ENCODE measurements at places on chromosomes 3 and 15. TPM values are rescaled to one million over a fixed set of nuclear protein-coding genes. Genes with fewer than 3 reads are reported as not detected.

Gene TM4SF1
- 5.4 TPM for total RNA-seq

Gene ERICH6
- total RNA-seq: not detected

DNA sequence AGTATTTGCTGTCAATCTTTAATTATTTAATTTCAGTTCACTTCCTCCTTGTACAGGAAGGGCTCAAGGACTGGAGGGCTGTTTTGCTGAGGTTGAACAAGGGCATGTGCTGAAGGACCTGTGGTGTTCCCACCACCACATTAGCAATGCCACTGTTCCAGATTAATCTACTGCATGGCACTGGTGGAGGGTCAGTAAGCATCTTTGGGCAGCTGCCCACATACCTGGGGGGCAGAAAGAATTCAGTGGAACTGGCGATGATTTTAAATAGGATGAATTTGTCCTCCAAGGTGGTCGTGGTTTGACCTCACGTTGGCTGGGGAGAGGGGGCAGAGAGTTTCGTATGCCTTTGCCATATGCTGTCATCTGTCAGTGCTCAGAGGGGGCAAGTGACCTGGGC, 244.8 kb downstream of the TLE3 start:
- no peaks in the 10 kb centered on the region for H3K36me3 ChIP-seq
- H3K27me3 ChIP-seq: no peaks in the 10 kb centered on the region
- H3K4me1 ChIP-seq: peaks cover 37% of the 10 kb centered on the region
- no peak for DNase-seq

GRCh38 chr3:52029053-52029452, 27.3 kb downstream of the DUSP7 start:
- DNase-seq: no peak
- no peaks in the 10 kb centered on the region for H3K36me3 ChIP-seq
- no peak overlapping the region for H3K27ac ChIP-seq

Gene CADPS
- total RNA-seq: not detected

Gene RASGRP1
- total RNA-seq: 1.4 TPM

- DNase-seq: no peak
- no peak overlapping the region for H3K4me3 ChIP-seq
- no peaks in the 10 kb centered on the region for H3K36me3 ChIP-seq
- H3K27me3 ChIP-seq: no peaks in the 10 kb centered on the region
- no peak overlapping the region for H3K27ac ChIP-seq
- peaks cover 41% of the 10 kb centered on the region for H3K4me1 ChIP-seq
Measured at GRCh38 chr3:100781301-100781700, 72.0 kb downstream of the TFG start.

DNA sequence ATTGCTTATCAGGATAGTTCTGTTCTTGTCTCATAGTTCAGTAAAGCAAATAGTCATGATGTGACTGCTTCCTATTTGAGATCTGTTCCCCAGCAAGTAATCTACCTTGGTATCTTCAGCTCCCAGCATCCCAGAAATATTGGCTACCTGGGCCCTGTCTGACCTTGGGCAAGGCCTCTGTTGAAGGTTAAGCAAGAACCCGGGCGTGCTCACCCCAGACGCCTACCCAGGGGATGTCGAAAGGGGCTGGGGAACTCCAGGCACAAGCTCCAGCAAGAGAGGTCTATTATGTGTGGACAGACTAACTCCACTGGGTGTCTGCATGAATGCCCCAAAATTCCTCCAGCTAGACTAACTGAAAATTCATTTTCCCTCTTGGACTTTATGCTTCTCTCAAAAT, 37.3 kb upstream of the IGF1R start:
- H3K36me3 ChIP-seq: no peaks in the 10 kb centered on the region
- no peaks in the 10 kb centered on the region for H3K27me3 ChIP-seq
- no peak overlapping the region for H3K27ac ChIP-seq
- no peak for DNase-seq
- no peak overlapping the region for H3K4me3 ChIP-seq

Gene AQP9
- 0.53 TPM for total RNA-seq

Gene TRH
- not detected for total RNA-seq

Gene RBP2
- total RNA-seq: not detected

Gene CHL1
- total RNA-seq: not detected

- no peak overlapping the region for H3K4me3 ChIP-seq
- DNase-seq: no peak
- H3K36me3 ChIP-seq: no peaks in the 10 kb centered on the region
- no peak overlapping the region for H3K27ac ChIP-seq
- H3K4me1 ChIP-seq: no peaks in the 10 kb centered on the region
Measured at GRCh38 chr3:187737006-187737367, 8.3 kb downstream of the BCL6 start.

GRCh38 chr3:72652395-72652794, 195.8 kb downstream of the SHQ1 start:
- no peaks in the 10 kb centered on the region for H3K36me3 ChIP-seq
- H3K4me1 ChIP-seq: no peaks in the 10 kb centered on the region
- H3K27me3 ChIP-seq: no peaks in the 10 kb centered on the region
- DNase-seq: no peak
- no peak overlapping the region for H3K4me3 ChIP-seq

Gene C3orf22
- not detected for total RNA-seq

DNA sequence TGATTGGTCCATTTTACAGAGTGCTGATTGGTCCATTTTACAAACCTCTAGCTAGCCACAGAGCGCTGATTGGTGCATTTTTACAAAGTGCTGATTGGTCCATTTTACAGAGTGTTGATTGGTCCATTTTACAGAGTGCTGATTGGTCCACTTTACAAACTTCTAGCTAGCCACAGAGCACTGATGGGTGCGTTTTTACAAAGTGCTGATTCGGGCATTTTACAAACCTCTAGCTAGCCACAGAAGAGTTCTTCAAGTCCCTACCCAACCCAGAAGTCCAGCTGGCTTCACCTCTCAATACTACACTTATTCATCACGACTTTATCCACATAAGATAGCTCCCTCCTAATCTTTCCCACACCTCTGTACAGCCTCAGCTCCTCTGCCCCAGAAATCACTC, 899.8 kb downstream of the TUSC7 start:
- H3K36me3 ChIP-seq: no peaks in the 10 kb centered on the region
- H3K4me1 ChIP-seq: no peaks in the 10 kb centered on the region
- no peak overlapping the region for H3K4me3 ChIP-seq
- H3K27ac ChIP-seq: no peak overlapping the region
- no peaks in the 10 kb centered on the region for H3K27me3 ChIP-seq

DNA sequence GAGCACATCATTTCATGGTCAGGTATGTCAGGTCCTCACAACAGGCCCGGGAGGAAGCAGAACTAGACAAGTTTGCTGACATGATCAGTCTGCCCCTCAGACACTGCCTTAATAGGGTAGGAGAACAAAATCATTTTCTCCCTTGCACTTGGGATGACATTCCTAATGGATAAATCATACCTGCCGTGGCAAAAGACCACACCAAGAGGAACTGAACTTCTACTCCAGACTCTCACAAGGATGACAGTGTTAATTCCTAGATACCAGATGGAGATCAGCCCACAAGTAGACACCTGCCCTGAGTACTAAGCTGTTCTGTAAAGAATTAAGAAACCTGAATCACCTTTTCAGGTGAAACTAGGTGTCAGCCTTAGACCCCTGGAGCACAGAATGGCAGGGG, 19.5 kb downstream of the SIAH2 start:
- no peak overlapping the region for H3K4me3 ChIP-seq

DNA sequence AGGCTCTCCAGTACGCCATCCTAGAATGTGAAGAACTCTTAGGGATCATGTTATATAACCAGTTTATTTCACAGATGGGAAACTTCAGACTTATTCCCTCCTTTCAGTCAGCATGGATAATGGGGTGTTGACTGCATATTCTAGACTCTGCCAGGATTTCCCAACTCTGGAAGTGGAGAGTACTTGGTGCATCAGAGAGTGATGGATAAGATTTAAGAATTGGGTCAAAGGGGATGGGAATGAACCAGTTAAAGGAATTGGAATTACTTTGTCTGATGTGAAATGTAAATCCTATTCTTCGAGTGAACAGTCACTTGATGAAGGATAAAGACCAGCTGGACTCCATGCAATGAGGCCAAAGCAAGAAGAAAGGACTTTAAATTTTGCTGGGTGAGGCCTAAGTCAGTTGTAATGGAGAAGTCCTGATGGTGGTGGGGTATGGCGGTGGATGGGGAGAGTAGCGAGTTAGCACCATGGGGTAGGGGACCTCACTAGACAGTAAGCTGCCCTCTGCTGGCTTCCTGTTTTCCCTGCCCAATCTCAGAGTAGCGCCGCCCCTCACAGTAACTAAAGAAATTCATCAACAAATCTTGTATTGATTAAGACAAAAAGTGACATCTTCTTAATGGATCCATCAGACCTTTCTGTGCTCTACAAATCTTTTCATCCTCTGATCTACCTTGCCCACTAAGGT, 7.3 kb upstream of the CACNA1D start:
- no peaks in the 10 kb centered on the region for H3K27me3 ChIP-seq
- no peak for DNase-seq
- no peak overlapping the region for H3K27ac ChIP-seq
- no peak overlapping the region for H3K4me3 ChIP-seq
- no peaks in the 10 kb centered on the region for H3K4me1 ChIP-seq
- no peaks in the 10 kb centered on the region for H3K36me3 ChIP-seq

Gene SNX1
- 46.6 TPM for total RNA-seq

DNA sequence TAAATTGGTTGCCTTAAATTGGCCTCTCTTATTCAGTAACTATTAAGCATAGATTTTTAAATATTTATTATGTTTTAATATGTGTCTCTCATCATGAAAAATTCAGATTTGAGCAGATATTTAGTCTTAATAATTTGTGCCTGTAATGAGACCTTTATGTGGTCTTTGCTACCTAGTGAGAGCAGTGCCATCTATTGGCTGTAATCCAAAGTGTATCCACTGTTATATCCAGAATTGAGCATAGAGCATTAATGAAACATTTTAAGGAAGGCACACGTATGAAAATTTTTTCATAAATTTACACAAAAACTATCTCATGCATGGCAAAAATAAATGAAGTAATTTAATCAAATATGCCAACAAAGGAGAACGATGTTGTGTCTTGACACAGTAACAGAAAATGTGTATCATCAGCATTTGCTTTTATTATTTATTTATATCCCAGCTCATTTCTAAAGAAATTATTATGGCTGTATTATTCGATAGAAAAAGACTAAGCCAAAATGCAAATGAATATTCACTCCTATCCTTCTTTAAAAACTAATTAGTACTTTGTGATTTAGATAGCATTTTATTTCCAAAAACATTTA, 203.5 kb downstream of the RSRC1 start:
- DNase-seq: no peak
- no peaks in the 10 kb centered on the region for H3K36me3 ChIP-seq
- H3K4me3 ChIP-seq: no peak overlapping the region
- H3K27ac ChIP-seq: no peak overlapping the region
- no peaks in the 10 kb centered on the region for H3K4me1 ChIP-seq

DNA sequence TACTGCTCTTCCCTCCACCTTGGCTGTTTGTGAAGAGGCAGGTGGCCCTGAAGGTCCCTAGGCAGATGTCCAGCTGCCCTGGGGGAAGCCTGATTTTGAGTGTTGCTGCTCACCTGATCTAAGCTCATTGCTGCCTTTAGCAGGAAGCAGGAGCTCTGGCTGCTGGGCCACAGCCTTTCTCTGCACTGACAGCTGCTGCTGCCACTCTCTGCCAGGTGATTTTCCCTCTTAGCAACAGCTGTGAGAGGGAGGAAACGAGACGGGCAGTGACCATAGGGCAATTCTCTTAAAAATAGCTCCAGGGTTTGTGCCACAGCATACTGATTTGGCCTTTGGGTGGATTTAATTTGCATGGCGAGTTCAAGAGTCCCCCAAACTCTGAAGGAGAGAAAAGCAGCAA, 415.8 kb upstream of the SEMA6D start:
- peak overlapping the region; percentile 38 for H3K27ac ChIP-seq
- H3K4me3 ChIP-seq: no peak overlapping the region
- peaks cover 22% of the 10 kb centered on the region for H3K4me1 ChIP-seq
- H3K36me3 ChIP-seq: no peaks in the 10 kb centered on the region
- peak; percentile 98 for DNase-seq

DNA sequence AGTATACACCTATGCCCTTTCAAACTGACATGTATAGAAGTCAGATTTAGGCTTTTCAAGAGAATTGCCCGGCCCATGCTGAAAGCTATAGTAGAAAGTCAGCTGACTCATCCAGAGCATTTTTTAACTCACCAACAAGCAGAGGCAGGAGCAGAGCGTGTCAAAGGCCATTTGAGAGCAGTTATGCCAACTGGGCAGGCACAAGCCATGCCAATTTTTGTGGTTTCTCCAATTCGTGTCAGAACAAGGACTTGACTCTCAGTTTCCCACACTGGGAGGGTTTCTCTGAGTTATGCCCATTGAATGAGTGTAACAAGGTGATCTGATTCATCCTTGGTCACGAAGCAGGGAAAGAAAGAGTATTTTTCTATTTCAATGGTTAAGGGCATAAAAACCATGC, 403.3 kb upstream of the THBS1 start:
- H3K4me1 ChIP-seq: peaks cover 16% of the 10 kb centered on the region
- no peak for DNase-seq
- H3K4me3 ChIP-seq: no peak overlapping the region
- no peaks in the 10 kb centered on the region for H3K27me3 ChIP-seq
- H3K36me3 ChIP-seq: no peaks in the 10 kb centered on the region
- no peak overlapping the region for H3K27ac ChIP-seq

DNA sequence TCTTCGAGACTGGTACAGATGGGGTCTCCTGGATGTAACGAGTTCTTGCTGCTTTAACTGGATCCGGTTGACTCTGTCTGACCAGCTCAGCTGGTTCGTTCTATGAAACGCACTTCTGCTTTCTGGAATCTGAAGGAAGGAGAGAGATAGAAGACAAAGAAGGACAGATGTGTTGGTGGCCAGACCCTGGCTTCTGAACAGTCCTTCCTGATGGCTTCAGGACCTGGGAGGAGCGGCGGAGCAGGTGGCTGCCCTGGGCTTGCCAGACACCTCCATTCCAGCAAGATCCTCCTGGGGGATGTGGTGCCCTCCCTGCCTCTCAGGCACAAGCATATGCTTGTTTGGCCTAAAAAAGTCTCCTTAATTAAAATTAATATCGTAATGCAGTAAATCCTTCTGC, 99.9 kb downstream of the APBA2 start:
- no peak for DNase-seq
- H3K4me1 ChIP-seq: no peaks in the 10 kb centered on the region
- H3K36me3 ChIP-seq: no peaks in the 10 kb centered on the region
- H3K27ac ChIP-seq: no peak overlapping the region
- H3K4me3 ChIP-seq: no peak overlapping the region

DNA sequence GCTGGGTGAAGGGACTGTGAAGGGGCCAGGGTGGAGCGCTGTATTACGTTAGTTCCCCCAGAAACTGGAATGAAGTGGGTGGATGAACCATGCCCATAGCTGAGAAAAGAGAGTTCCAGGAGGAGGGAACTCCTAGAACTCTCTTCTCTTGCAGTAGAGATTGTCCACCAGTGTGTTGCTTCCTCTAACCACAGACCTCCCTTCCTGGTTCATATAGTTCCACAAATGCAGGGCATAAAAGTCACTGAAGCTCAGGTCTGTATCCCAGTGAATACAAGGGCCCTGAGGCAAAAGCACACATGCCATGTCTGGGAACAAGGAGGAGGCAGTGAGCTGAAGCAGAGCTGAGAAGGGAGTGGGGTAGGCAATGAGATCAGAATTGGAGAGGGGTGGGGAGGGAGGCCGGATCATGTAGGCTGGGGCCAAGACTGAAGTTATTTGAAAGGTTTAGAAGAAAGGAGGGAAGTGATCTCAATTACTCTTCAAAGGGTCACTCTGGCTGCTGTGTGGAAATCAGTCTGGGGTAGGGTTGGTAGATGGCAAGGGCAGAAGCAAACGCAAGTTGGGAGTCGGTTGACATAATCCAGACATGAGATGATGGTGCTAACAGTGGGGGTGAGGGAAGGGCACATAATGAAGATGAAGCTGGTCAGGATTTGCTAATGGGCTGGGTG, 6.5 kb downstream of the A4GNT start:
- H3K27ac ChIP-seq: peak overlapping the region; percentile 49
- peak overlapping the region; percentile 41 for H3K4me3 ChIP-seq
- peaks cover 25% of the 10 kb centered on the region for H3K4me1 ChIP-seq

- no peak overlapping the region for H3K27ac ChIP-seq
- H3K27me3 ChIP-seq: no peaks in the 10 kb centered on the region
- peak; percentile 9 for DNase-seq
- H3K4me3 ChIP-seq: no peak overlapping the region
- H3K36me3 ChIP-seq: no peaks in the 10 kb centered on the region
Measured at GRCh38 chr3:192940129-192940528, 22.5 kb upstream of the MB21D2 start.
